ENCODE measurements at places on chromosomes 2 and 18.
A peak's percentile ranks its signal among the peaks of the same experiment; 100 is the strongest.

DNA sequence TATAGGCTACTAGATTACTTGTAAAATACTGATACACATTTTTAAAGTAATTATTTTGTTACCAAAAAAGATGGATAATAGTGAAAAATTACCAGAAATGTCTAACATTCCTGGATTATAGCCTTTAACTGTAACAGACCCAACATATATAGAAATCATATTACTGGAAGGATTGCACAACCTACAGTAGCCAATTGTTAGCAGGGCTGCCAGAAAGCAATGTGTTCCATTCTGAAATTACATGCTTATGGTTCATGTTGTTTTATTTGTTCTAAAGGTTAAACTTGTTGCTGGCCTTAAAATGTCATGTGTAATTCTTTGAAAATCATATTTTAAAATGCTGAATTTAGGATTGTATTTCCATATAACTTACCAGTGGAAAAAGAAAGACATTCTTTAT lies 793.6 kb upstream of the ACVR2A start:
- DNase-seq: no peak

- DNase-seq: no peak
Measured at GRCh38 chr2:201413143-201413542, 38.1 kb downstream of the TRAK2 start.

DNA sequence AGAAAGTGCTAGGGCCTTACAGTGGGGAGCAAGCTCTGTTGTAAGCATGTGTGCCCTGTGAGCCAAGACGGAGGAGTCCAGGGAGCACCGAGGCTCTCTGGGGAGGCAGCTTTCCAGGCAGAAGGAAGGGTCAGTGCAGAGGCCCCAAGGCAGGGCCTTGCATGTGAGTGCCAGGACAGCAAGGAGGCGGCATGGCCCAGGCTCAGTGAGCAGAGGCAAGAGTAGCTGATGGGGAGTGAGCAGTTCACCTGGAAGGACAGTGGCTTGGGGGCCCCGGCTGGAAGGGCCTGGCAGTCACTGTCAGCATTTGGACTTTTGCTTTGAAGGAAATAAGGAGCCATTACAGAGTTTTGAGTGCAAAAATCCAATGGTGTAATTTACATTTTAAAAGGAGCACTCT lies 223.8 kb upstream of the RAB12 start:
- no peak for DNase-seq

DNA sequence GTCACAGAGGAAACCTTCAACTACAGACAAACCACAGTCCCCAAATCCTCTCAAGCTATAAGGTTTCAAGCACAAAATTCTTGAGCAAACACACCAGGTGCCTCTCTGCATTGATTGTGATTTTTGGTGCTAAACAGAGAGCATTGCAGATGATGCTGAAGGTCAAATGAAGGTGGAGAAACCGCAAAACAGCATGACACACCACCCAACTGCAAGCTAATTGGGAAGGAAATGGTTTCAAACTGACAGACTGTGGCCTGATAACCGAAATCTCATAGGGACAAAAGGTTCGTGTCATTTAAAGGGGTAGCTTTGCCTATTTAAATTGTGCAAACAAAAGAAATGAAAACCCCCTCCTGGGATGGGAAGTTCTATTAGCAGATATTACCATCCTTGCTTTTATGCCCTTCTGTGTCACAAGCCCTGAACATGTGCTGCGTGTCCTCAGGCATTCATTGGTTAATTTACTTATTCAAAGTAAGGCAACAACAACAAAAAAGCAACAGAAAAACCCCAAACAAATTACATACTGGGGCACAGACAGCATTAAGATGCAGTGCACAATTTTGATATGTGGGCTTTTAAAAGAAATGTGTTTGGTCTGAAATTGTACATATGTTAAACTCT lies 154.9 kb downstream of the AQP4 start:
- no peak for DNase-seq

GRCh38 chr2:175815537-175815936 lies 186.5 kb downstream of the LNPK start:
- no peak for DNase-seq

- peak; percentile 19 for DNase-seq
Measured at GRCh38 chr2:70425682-70426301, 123.9 kb upstream of the FAM136A start.
